ENCODE measurements at places on chromosomes 12 and 14.

DNA sequence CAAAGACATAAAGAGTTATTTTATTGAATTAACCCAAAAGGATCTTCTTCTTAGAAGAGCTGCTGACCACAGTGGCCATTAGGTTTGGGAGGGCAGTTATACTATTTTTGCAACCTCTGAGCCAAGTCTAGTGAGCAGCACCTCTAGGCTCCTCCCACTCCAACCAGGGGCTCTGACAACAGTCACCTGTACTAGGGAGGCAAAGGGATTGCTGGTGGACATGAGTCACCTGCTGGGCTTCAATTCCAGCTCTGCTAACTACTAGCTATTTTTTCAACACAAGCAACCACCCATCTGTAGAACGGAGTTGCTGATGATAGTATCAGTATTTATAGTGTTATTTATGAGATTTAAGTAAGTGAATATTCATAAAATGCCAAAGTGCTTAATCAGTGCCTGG, 166.0 kb downstream of the KLHL28 start:
- no peak overlapping the region for H3K4me3 ChIP-seq
- H3K27me3 ChIP-seq: no peaks in the 10 kb centered on the region
- no peaks in the 10 kb centered on the region for H3K36me3 ChIP-seq
- no peak overlapping the region for H3K27ac ChIP-seq
- no peaks in the 10 kb centered on the region for H3K4me1 ChIP-seq

DNA sequence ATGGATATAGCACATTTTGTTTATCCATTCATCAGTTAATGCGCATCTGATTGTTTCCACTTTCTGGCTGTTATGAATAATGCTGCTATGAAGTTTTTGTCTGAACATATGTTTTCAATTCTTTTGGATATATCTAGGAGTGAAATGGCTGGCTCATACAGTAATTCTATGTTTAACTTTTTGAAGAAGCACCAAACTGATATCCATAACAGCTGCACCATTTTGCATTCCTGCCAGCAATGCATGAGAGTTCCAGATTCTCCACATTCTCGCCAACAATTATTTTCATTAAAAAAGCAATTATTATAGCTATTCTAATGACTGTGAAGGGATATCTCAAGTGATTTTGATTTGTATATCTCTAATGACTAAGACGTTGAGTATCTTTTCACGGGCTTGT, 89.9 kb upstream of the PPP4R3A start:
- no peaks in the 10 kb centered on the region for H3K4me1 ChIP-seq
- DNase-seq: no peak
- H3K36me3 ChIP-seq: no peaks in the 10 kb centered on the region
- no peak overlapping the region for H3K27ac ChIP-seq
- H3K27me3 ChIP-seq: no peaks in the 10 kb centered on the region

DNA sequence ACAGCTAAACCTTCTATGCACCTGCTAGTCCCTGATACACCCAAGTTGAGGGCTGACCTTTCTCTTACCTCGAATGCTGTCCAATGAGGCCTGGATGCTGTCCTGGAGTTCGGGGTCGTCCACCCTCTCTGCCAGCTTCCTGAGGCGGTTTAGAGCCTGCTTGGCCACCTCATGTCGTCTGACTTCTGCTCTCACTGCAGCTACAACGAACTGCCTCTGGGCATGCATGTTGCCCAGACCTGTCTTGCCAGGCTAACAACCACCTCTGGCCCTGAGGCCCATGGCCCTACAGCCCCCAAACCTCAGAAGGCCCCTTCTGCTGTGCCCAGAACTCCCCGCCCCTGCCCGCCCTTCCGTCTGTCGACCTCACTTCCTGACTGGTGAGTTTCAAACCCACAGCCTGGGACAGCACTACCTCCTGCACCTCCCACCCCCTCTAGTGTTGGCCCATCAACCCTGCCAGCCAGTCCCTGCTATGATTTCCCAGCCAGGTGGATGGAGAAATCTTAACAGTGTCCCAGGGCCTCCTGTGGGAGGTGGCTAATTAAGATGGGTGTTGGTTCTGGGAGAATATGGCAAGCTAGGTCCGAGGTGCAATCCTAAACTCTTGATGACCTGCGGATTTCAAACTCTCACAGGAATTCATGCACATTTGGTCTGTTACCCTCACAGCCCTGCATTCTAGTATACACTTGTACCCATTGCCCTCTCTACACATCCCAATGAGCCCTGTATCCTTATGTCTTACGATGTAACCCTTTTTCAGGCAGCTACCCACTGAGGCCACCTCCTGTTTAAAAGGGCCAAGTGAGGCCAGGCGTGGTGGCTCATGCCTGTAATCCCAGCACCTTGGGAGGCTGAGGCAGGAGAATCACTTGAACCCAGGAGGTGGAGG, 2.7 kb upstream of the TSPAN31 start:
- peaks cover 17% of the 10 kb centered on the region for H3K27me3 ChIP-seq
- no peak overlapping the region for H3K27ac ChIP-seq
- peaks cover 22% of the 10 kb centered on the region for H3K4me1 ChIP-seq
- no peaks in the 10 kb centered on the region for H3K36me3 ChIP-seq

DNA sequence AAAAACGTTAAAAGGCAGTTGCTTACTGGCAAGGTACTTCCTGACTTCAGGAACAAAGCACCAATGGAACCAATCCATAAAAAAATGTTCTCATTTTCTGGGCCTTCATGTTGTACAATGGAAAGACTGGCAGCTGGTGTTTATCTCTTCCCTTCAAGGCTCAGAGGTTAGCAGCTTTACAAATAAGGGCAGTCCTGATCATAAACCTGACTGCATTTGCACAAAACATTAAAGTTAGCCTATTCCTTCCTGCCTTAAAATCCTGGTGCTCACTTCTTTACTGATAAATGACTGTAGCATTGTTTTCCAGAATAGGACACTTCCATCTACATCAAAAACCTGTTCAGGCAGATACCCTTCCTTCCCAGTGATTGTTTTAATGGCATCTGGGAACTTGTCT, 19.2 kb downstream of the IL26 start:
- no peaks in the 10 kb centered on the region for H3K4me1 ChIP-seq
- H3K4me3 ChIP-seq: no peak overlapping the region
- no peaks in the 10 kb centered on the region for H3K36me3 ChIP-seq
- DNase-seq: no peak
- H3K27ac ChIP-seq: no peak overlapping the region

DNA sequence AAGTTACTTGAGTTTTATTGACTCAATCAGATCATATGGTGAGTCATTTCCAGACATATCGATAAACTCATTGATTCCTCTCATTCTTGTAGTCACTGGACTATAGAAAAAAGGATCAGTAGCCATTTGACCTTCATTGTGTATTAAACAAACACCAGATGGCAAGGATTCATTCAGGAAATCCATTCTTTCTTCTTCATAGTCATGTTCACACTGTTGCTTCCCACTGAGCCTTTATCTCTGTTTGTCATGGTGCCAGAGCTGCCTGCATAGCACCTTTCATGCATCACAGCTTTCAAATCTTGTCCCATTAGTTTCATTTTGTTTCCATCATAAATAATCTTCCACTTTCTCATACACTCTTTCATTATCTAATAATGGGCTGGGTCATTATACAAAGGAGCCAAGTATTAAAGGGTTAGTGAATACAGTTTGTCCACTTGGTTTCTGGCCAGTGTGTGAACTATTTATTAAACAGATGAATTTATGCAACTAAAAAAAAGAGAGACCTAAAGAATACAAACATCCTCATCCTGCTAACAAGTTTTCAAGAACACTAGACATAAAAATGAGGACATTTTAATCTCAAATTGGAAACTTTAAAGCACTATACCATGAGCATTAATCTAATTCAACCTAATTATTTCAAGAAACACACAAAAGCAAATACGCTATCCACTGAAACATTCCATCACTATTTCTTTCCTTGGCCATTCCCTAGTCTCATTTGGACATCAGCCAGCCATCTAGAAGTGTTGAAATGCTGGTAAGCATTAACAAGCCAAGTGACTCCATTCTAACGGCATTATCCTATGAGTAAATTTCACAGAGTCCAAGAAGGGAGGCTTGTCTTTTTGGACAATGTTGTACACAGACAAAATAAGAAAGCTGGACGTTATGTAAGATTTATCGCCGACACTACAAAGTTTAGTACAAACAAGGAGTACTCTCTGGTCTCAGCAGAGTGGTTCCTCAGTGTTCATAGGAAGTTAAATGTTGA, 476.5 kb downstream of the FOXG1 start:
- H3K27ac ChIP-seq: no peak overlapping the region
- DNase-seq: no peak
- H3K27me3 ChIP-seq: no peaks in the 10 kb centered on the region

DNA sequence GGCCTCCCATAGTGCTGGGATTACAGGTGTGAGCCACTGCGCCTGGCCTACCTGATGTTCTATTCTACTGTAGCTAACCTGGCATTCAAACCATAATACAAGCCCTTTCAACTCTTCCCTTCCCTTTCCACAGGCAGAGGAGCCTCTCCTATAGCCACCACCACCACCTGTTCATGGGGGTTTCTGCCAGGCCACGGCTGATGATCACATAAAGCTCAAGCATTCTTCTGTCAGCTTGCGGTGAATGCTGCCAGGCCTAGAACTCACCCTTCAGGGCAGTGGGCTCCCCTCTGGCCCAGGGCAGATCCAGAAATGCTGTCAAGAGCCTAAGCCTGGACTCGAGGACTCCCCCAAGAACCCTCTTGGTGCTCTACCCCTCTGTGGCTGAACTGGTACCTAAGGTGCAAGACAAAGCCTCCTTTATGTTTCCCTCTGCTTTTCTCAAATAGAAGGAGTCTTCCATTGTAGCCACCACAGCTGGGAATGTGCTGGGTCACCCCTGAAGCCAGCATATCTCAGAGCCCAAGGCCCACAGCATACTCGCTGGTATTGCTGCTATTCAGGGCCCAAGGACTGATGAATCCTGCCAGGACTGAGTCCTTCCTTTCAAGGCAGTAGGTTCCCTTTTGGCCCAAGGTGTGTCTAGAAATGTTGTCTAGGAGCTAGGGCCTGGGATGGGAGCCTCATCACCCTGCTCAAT, 3.4 kb upstream of the DLGAP5 start:
- H3K36me3 ChIP-seq: no peaks in the 10 kb centered on the region
- H3K4me1 ChIP-seq: peaks cover 6% of the 10 kb centered on the region
- no peak overlapping the region for H3K4me3 ChIP-seq
- no peaks in the 10 kb centered on the region for H3K27me3 ChIP-seq
- no peak overlapping the region for H3K27ac ChIP-seq
- no peak for DNase-seq

DNA sequence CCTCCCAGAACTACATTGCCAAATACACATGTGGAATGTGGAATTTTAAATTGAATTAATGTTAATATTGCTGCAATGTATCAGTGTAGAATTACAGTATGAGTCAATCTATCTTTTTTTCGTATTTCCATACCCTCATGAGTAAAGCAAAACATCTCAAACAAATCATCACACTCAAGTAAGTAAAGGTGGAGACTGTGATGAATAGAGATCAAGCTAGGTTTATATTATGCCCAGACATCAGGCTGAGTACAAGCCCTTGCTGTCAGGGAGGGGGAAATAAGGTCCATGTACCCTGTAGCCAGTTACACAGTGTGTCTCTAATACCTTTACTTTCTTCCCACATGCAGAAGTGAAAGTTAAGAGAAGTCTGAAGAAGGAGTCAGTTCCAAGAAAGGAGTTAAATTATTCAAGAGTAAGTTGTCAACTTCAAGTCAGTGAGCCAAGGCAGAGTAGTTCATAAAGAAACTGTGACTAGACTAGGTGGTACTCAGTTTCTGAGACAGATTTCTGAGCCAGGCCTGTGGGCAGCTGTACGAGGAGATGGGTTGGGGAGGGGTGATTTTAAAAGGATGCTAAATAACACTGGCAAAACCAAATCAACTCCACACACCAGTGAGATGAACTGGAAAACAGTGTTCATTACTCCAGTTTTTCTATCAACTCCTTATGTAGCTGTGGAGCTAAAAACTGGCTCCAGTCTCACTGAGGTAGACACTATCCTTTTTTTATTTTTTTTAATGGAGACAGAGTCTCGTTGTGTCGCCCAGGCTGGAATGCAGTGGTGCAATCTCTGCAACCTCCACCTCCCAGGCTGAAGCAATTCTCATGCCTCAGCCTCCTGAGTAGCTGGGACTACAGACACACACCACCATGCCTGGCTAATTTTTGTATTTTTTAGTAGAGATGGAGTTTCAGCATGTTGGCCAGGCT, 23.8 kb upstream of the STK38L start:
- H3K27ac ChIP-seq: no peak overlapping the region
- no peaks in the 10 kb centered on the region for H3K36me3 ChIP-seq
- no peaks in the 10 kb centered on the region for H3K27me3 ChIP-seq
- H3K4me3 ChIP-seq: no peak overlapping the region

DNA sequence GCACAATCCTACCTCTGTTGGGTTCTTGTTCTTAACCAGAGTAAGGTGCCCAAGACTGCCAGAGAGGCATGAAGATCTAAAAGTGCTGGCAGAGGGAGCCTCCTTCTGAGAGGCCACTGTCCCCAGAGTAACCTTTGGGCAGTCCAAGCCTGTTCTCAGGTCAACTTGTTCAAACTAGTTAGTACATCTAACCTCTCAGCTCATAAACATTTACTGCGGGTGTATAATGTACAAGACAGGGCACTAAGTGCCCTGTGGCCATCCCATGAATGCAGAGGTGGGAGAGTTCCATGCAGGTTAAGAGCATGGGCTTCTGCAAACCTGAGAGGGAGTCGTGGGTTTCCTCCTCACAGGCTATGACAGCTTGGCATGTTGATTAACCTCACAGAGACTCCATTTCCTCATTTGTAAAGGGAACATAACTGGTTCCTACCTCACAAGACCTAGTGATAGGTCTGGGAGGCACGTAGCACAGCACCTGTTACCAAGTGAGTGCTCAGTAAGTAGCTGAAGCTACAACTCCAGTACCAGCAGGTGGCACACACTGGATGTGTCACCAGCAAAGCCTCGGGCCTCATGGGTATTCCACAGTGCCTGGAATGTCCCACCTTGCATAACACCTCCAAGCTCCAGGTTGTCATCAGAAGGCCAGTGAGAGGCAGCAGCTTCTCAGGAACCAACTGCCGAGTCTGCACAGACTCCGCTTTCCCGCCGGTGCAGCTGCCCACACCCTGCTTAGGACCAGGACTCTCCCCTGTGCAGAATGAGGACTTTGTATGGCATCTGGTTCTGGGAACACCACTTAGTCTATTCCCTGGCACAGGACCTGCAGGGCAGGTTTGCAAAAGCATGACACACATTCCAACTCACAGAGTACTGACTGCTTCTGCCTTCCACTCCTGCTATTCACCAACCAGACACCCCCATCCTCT, 4.4 kb downstream of the VDR start:
- H3K4me3 ChIP-seq: no peak overlapping the region
- peak overlapping the region; percentile 69 for H3K27ac ChIP-seq
- H3K27me3 ChIP-seq: no peaks in the 10 kb centered on the region
- peaks cover 82% of the 10 kb centered on the region for H3K4me1 ChIP-seq
- no peak for DNase-seq

Data from esophagus squamous epithelium (tissue), 5 donors.